ENCODE measurements at places on chromosomes 1 and 21.

DNA sequence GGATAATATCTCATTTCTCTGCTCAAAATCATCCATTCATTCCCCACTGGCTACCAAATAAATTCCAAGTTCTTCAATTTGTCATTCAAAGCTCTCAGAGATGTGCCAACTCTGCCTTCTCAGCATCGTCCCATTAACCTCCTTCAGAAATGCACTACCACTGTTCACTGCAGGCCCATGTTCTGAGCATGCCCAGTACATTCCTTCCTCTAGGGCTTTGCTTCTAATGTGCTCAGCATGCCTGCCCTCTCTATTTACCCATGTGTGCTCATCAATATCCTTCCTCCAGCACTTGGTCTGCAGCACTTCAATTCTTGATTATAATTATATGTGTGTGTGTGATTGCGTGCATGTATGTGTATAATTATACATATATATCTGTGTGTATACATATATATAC lies 36.1 kb upstream of the RGS8 start:
- no peak for DNase-seq

DNA sequence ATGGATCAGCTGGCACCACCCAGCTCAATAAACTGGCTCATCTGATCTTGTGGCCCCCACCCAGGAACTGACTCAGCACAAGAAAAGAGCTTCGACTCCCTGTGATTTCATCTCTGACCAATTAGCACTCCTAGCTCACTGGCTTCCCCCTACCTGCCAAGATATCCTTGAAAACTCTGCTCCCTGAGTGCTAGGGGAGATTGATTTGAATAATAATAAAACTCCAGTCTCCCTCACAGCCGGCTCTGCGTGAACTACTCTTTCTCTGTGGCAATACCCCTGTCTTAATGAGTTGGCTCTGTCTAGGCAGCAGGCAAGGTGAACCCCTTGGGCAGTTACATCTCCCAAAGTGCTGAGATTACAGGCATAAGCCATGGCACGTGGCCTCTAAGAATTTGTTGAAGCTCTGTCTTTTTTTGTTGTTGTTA lies 11.8 kb upstream of the RHBDL2 start:
- DNase-seq = no peak

GRCh38 chr1:248627971-248628844 lies 6.7 kb downstream of the OR2T11 start:
- no peak for DNase-seq

DNA sequence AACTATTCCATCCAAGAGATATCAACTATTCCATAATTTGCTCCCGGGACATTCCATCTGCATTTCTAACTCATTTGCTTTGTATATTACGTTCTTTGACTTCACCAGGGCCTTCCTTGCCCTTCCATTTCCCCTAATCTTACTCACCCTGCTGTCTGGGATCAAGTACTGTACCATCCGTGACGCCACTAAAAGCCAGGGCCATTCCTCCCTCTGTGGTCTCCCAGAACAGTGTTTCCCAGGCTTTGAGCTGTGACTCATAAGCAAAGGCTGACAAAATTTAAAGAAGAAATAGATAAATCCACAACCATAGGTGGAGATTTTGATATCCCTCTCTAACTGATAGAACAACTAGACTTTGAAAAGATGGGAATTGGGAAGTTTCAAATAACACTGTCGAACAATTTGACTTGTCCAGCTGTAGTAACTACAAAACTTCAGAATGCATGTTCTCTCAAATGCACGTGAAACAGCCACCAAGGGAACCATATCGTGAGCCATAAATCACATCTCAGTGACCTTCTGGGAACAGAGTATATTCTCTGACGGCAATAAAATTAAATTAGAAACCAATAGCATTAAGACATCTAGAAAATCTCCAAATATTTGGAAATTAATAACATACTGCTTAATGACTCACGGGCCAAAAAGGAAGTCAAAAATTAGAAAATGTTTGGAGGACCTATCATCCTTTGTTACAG lies 501.0 kb downstream of the SETD4 start:
- no peak for DNase-seq

DNA sequence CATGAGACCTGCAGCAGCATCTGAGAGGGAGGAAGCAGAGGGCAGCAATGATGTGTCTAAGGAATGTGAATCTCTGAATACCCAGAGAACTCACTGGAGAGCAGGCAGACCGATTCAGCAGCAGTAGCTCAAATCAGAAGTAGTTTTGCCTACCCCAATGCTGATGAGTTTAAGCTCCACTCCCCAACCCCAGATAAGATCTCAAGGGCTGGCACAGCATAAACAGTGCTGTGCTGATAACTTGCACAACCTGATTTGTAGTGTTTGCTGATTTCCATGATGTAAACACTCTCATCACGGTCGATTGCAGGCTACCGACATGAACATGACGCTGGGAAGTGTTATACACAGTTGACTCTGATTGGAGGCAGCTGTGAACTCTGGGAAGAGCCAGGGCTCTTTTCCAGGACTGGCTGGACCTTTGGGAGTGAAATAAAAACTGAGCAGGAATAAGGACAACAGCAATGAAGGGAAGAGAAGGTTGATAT lies 11.2 kb upstream of the HMGCS2 start:
- DNase-seq = no peak

DNA sequence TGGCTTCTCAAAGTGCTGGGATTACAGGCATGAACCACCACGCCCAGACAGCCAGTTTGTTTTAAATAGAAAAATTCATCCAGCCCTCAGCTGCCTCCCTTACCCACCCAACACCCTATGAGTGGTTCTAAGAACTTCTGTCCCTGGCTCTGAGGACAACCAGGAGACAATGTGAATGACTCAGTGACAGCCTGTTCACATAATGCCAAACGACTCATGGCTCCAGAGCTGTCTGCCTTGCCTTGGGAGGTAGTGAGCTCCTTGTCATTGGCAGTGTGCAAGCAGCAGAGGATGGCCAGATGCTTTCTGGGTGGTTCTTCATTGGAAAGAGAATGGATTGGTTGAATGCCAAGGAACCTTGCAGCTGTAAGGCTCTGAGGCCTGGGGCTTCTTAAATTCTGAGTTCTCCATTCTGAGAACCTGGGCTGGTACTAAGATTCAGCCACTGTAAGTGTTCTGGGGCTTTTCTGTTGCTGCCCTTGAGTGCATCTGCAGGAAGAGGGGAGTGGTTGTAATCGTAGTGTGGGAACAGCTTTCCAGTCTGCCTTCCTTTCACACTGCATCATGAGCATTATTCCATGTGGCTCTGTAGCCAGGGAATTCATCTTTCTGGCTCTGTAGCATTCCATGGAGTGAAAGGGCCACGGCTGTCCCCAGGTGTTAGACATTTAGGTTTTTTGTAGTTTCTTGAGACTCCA lies 5.8 kb downstream of the SERINC2 start:
- DNase-seq = no peak

DNA sequence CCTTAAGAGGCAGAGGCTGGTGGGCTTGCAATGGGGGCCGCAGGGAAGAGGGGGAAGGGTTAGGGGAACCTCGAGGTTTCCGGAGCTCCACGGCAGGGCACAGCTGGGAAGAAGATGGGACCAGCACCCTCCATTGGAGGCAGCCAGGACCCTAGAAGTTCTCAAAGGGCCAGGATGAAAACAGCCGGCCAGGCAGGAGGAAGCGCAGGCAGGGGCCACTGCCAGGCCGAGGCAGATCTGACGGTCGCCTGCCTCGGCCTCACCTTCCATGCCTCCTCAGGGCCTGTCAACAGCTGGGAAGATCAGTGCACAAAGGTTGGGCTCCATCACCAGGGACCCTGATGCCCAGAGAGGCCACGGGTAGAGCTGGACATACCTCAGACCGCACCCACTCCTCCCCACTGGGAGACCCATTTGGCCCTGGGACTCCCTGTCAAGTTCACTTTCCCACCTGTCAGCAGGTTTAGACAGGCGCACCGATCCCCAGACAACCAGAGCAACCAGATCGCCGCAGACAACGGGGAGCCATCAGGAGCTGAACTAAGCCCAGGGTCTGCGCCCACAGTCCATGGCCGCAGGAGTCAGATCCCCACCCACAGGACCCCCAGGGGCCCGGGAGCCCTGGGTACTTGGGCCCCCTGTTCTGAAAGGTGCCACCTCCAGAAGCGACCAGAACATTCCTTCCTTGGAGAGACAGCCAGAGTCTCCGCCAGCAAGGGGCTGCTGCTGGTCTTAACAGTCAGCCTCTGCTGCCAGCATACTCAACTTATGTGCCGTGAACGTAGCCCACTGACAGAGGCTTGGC lies 2.2 kb downstream of the SLC19A1 start:
- DNase-seq = no peak

DNA sequence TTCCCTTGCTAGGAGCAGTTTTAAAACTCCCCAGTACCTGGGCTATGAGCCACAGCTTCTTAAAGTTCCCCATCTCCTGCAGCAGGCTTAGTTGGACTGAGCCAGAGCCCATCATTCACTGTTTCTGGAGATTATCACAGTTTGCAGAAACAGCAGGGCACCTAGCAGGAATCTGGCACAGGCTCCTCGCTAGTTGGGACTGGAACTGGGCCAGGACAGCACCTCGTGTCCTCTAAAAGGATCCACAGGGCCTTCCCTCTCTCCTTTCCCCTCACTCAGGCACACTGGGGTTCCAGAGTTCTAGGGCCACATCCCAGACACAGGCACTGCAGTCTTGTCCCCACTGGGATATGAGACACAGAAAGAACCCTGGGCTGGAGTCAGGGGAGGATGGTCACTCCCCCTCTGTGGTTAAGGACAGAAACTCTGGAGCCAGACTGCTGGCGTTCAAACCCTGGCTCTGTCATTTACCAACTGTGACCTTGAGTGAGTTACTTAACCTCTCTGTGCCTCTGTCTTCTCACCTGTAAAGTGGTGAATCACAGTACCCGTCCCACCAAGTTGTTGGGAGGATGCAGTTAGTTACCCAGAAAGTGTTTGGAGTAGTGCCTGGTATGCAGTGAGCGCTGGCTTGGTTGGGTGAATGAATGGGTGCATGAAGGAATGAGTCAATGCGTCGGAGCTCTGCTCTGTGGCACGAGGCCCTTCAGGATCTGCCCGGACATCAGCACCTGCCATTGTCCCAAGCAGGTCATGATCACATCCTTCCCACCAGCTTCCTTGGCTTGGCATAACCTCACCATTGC lies 18.8 kb upstream of the ECE1 start:
- DNase-seq = no peak

GRCh38 chr1:84988588-84988987 lies 8.3 kb downstream of the MCOLN2 start:
- DNase-seq = no peak

DNA sequence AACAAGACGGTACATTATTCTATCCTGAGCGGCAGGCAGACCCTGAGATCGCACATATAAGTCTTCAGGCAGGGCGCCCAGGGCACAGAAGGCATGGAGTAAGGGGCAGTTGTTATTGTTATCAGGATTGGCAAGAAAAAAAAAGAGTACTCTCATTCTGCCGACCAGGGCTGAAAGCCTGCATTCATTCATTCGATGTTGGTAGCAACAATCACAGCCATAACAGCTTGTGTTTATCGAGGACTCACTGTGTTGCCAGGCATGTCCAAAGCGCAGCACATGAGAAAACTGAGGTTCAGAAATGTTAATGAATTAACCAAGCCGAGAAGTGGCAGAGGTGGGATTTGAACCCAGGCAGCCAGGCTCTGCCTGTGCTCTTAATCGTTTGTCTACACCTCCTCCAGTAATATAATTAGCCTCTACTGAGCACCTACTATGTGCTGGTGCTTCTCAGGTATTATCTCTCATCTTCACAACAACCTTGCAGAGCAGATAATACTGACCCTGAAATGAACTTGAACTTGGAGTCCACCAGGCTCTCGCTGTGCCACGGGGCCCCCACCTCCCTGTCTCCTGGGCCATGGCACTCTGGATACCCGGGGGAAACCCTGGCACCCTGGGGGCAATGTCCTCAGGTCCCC lies 56.2 kb downstream of the TAS1R2 start:
- DNase-seq = no peak

DNA sequence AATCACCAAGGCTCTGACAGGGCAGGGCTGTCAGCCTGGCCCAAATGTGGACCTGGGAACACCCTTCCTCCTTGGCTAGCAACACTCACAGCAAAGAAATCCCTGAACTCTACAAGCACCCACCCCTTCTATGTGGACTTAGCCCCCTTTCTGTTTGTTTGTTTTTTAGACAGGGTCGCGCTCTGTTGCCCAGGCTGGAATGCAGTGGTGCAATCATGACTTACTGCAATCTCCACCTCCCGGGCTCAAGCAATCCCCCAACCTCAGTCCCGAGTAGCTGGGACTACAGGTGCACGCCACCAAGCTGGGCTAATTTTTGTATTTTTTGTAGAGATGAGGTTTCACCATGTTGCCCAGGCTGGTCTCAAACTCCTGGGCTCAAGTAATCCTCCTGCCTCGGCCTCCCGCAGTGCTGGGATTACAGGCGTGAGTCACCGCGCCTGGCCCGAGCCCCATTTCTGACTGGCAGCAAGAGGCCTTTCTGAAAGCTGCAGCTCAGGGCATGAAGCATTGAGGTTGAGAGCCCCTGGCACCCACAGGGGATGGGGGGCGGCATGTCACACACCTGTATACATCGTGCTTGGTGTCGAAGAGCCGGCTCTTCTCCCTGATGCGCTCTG lies 16.2 kb downstream of the RIPK4 start:
- DNase-seq = no peak

DNA sequence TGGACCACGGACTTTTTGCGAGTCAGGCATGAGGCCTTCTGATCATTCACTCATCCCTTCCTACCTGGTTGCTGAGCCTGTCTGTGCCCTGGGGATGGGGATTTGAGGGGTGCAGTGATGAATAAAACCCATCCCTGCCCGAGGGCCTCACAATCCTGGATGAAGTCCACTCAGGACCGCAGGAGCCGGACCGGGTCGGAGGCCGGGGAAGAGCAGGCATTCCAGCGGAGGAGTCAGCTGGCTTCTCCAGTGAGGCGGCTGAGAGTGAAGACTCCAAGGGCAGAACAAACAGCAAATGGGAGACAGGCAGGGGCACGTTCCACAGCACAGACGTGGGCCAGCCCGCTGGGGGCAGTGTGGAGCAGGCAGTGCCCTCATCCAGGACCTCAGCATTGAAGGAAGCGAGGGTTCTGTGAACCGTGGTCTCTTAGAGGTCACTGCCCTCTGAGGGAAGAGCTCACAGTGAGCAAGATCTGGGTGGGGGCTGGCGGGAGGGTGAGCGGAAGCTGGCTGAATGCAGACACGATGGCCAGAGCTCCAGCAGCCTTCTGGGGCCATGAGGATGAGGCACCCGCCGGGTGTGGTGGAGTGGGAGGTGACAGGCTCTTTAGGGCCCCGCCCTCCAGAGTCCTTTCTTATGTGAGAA lies 10.9 kb upstream of the LRRC3 start:
- peak; percentile 34 for DNase-seq

DNA sequence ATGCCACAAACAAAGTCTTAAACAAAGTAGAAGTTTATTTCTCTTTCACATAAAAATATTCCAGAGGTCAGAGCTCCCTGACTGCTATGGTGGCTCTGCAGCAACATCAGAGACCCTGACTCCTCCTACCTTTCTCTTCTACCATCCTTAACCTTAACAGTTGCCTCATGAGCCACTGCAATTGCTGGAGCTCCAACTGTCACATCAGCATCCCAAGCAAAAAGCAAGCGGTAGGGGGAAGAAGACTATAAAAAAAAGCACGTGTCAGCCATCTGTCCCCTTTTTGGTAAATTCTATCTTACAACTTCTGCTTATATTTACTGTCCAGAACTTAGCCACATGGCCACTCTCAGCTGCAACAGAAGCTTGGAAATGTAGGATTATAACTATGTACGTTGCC lies 21.8 kb upstream of the H6PD start:
- no peak for DNase-seq

All from NB4 (cell line).